SW 1271 (cell line): ENCODE measurements at places on chromosomes 2 and 18.

GRCh38 chr2:134842930-134843490 lies 4.6 kb downstream of the ACMSD start:
- no peak for DNase-seq

DNA sequence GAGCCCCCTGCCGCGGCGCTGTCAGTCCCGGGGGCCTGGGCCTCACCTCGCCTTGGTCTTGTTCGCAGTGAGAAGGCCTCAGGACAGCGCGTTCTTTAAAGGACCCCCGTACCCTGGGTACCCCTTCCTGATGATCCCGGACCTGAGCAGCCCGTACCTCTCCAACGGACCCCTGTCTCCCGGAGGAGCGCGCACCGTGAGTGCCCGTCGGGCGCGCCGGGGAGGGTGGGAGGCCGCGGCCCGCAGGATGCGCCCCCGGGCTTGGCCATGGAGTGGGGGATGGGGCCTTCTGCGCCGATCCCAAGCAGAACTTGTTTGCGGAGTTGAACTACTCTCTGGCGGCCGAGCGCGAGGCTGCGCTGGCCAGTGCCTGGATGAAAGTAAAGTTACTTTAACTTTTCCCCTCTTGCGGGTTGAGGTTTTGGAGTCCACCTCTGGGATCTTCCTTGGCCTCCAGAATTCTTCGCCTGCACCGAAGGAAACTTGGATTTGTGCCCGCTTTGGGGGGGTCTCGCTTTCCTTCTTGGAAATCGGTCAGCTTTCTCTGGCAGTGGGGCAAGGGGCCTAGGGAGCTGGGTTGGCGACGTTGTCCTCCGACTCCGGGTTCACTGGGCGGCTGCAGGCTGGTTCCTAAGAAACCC lies 1.2 kb downstream of the TCF7L1 start:
- no peak for DNase-seq

GRCh38 chr2:227052879-227053278 lies 111.1 kb downstream of the COL4A4 start:
- no peak for DNase-seq

- no peak for DNase-seq
Observed at GRCh38 chr2:113703386-113704299, 52.8 kb downstream of the SLC35F5 start.

DNA sequence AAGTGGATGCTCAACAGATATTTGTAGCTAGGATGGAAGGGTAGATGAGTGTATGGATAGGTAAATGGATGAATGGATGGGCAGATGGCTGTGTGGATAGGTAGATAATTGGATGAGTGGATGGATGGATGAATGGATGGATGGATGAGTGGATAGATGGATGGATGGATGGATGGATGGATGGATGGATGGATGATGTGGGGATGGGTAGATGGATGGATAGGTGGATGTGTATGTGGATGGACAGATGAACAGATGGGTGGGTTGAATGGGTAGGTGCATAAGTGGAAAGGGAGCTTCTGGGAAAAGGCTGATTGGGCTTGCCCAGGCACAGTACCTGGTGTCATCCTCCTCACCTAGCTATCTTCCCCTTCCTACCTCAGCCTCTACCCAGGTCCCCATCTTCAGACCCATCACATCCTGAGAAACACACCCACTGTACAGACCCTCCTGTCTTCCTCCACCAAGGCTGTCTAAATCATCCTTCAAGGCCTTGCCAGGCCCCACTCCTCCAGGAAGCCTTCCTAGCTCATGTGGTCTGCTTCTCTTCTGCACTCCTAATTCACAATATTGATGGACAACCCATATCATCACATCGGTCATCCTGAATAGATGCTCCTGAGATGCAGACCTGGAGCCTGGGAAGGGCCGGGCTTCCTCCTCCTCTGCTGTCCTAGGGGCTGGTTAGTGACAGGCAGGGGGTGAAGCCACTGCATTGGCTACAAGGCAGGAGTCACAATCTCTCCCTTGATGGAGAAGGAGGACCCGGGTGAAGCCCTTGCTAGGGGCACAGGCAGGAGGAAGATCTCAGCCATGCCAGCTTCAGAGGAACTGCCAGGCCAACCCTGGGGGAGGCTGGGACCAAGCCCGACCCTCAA lies 49.4 kb downstream of the SMAD7 start:
- DNase-seq: no peak

DNA sequence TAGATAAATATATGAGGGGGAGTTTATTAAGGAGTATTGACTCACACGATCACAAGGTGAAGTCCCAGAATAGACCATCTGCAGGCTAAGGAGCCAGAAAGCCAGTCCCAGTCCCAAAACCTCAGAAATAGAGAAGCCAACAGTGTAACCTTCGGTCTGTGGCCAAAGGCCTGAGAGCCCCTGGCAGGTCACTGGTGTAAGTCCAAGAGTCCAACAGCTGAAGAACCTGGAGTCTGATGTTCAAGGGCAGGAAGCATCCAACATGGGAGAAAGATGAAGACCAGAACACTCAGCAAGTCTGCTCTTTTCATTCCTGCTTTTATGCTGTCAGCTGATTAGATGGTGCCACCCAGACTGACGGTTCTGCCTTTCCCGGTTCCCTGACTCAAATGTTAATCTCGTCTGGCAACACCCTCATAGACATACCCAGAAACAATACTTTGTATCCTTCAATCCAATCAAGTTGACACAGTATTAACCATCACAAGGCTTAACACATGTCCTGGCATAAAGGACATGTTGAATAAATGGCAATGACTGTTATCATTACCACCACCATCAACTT lies 56.7 kb downstream of the MAPK4 start:
- no peak for DNase-seq
